Stimulated activated memory B cell treated with anti-CD40 and anti-IgM and Interleukin-4, amounts not matched to agents 10 μg/mL and 1 μg/mL and 100 μg/mL, for 72 hours (primary cell): ENCODE measurements at places on chromosomes 2 and 18.

GRCh38 chr2:119950966-119951365 lies 61.9 kb upstream of the EPB41L5 start:
- ATAC-seq: no peak

DNA sequence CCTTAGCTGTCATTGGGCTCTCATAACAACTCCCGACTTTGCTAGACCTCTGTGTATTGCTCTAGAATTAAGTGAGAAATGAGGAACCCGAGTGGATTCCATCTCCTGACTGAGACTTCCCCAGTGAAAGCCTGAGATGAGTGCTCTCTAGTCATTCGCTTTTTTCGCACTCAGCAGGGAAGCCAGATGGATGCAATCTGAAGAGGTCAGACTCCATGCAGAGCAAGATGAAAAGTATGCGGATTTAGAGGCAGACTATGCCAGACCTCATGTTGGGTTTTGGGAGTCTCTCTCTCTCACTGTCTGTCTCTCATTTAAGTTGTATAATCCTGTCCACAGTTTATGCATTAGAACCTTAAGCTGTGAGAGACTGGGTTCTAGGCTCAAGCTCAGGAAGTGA lies 88.6 kb downstream of the SLC5A7 start:
- no peak for ATAC-seq

DNA sequence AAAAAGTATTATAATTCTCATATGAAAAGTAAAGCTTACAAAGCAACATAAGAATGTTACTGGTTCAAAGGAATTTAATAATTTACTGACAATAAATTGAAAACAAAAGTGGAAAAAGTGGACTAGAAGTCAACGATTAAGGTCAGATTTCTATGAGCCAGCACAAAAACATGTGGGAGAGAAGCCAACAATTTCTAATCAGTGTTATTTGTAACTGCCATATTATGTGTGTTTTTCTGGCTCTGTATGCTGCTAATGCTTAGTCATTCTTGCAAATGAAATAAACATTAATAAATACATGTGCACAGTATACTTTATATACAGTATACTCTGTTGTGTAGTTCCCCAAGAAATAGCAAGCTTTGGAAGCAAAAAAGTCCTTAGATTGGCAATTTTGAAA lies 301.3 kb upstream of the RGPD4 start:
- no peak for ATAC-seq

DNA sequence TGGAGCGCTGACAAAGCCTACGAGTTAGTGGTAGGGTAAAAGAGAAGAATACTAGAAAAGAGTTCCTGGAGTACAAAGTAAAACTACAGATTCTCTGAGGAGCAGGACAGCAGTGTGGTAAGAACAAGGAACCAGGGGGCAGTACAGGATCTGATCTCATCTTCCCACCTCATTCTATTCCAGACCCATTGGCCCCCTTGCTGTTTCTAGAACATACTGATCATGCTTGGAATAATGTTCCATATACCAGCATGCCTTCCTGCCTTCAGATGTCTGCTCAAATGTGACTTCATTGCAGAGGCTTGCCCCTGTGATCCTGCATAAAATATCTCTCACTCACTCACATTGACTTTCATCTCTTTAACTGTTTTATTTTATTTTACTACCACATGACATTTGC lies 19.3 kb downstream of the MSGN1 start:
- no peak for ATAC-seq

DNA sequence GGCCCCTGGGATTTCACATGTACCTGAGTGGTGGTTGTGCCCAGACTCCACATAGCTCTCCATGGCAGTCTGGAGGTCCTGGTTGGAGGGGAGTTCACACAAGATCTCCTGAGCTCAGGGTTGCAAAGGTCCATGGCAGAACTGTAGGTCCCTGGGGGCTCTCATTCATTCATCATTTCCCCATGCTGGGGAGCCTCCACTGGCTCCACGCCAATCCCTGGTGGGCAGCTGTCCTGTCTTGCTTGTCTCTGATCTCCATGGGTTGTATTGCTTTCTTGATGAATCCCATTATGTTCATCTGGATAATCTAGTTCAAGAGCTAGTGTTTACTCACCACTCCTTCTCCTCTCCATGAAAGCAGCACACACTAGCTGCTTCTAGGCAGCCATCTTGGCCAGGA lies 42.4 kb downstream of the ZSWIM2 start:
- no peak for ATAC-seq

- no peak for ATAC-seq
Observed at GRCh38 chr18:29083545-29083944, 906.6 kb upstream of the CDH2 start.

DNA sequence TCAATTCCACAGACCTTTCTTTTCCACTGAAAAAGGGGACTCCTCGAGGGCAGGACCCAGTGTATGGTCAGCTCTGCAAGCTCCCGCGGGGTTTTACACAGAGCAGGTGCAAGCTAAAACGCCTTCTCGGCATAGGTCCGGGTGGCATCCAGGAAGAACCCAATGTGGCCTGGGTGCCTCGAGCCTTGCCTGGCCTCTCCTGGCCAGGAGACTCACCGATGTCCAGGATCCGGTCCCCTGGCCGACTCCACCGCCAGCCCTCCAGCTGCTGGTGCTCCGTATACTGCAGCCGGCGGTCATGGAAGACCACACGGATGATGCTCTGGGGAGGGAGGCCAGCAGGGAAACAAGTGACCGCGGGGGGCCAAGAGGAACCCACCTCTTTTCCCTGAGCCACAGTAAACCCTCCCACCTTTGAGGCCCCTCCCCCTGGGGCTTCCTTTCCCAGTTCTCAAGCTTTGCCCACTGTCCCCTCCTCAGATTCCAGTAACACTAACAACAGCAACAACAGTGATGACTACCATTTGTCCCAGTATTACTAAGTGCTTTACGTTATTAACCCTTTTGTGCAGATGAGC lies 36.1 kb downstream of the TFCP2L1 start:
- ATAC-seq: no peak

- ATAC-seq: no peak
Observed at GRCh38 chr2:201261471-201261870, 1.1 kb downstream of the CASP8 start.

GRCh38 chr2:218024871-218025270 lies 22.1 kb upstream of the TNS1 start:
- ATAC-seq: no peak

DNA sequence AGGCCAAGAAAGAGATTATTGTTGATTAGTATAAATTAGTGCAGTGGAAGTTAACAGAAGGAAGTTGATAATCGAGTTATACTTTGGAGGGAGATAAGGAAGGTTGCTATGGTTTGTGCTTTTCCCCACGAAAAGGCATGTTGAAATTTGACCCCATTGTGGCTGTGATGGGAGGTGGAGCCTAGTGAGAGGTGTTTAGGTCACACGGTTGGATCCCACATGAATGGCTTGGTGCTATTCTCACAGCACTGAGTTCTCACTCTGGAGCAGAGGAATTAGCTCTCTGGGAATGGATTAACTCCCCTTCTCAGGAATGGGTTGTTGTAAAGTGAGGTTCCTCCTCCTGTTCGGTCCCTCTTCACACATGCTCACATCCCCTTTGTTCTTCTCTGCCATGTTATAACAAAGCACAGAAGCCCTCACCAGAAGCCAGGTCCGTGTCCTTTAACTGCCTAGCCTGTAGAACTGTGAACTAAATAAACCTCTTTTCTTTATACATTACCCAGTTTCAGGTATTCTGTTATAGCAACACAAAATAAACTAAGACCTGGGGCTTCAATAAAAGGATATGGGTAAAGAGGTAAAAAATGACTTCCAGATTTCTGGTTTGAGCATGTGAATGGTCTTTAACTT lies 21.9 kb downstream of the PIGN start:
- no peak for ATAC-seq

DNA sequence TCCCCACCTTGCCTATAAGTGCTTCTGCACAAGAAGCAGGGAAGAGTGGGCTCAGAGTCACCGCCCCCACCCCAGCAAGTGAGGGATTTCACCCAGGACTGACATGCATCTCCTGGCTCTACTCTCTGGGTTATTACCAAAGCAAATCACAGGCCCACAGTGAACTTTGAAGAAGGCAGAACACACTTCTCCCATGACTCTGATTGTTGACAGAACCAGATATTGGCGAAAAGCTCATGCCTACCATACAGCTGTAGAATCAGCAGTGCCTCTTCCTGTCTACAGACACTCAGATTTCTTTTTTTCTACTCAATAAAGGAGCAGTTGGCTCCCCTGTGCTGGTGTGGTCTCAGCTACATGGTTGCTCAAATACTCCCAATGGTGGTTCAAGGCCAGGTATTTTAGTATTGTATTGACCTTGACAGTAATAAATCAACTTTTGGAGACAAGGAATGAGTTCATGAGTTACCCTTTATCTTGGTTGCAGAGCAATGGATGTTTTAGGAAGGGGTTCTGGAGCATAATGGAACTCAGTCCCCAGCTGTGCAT lies 512.9 kb upstream of the ID2 start:
- ATAC-seq: no peak

- no peak for ATAC-seq
Observed at GRCh38 chr2:151808258-151809072, 19.8 kb downstream of the ARL5A start.

DNA sequence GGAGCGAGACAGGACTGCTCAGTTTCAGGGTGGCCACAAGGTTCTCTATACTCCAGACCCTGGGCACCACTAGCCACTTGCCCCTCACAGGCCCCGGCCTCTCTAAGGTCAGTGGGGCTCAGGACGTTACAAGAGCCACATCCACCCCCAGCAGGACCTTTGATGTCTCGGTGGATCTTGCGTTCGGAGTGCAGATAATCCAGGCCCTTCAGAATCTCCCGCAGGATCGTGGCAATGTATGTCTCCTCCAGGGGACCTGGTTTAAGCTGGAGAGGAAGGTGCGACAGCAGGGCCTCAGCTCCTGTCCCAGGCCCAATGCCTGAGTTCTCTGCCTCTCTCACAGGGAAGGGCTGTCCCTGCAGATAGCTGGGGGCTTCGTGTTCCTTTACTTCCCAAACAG lies 8.4 kb downstream of the STK25 start:
- no peak for ATAC-seq

- no peak for ATAC-seq
Observed at GRCh38 chr2:55500025-55500424, 19.5 kb upstream of the CFAP36 start.

DNA sequence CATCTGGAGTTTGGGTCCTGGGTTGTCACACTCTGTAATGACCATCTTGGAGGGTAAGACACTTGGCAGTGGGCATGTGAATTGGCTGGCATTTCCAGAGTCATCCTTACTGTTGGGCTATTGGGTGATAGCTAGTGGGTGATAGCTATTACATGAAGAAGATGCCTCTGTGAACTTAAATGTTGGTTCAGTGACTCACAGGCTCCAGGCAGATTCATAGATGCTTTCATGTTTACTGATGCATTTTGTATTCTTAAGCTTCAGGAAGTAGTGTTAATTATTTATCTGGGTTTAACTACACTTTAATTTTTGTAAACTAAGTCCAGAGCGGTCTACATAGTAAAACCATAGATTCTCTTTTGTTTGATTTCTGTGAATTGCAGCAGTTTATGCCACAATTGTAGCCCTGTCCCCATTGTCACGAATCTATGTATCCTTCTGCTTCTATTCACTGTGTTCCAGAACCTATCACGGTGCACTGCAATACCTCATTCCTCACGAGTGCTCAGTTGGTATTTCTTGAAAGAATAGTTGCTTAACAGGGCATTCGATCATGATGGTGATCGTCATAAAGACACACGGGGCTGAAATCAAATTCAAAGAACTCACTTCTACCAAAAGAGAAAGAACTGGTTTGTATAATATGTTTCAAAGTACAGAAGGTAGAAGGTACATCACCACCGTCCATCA lies 79.7 kb downstream of the GBX2 start:
- ATAC-seq: no peak

DNA sequence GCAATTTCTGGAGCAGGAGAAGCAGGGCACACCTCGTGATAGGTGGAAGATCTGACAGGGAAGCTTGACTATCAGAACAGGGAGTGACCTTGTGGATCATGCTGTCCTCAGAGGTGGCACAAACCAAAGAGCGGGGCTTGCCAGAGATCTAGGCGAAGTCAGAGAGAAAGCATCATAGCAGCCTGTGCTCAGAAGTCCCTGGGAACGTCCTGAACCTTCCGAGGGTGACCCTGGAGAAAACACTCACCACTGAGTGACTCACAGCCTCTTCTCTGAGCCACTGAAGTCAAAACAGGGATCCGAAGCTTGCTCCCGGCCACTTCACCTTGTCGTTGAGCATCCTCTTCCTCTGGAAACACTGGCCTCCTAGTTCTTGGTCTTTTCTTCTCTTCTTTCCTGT lies 56.7 kb downstream of the IL1R2 start:
- no peak for ATAC-seq

GRCh38 chr2:25043241-25043867 lies 1.5 kb downstream of the EFR3B start:
- ATAC-seq: no peak

DNA sequence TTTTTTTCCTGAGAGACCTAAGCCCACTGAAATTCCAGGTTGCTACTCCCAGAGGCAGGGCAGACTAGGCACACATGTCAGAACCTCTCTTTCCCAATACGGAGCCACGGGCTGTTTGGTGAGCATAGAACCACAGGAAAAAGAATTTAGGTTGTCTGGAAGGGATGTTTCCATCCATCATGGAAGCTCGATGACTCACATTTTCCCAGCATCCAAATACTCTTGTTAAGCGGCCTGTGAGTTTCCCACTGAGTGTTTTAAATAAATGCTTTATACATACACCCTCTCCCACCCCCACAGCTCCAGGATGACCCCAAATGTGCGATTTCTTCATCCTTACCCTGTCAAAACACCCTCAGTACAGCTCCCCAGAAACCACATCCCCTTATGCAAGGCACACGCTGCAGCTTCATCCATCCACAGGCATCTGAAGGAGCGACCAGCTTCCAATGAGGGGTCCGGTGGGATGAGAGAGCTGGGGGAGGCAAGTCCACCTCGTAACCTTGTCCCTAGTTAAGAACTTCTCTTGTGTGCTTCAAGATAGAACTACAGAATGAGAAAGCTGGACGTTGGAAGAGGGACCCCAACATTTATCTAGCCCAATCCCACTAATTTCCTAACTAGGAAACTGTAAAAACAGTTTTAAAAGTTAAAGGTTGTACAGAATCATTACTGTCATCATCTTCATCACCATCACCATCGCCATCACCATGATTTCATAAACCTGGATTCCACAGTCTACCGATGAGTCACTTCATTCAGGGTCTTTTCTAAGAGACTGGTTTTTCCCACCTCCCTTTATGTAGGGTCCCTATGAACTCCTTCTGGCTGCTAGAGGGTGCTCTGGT lies 63.5 kb upstream of the FZD7 start:
- no peak for ATAC-seq

GRCh38 chr2:133442393-133442792 lies 125.9 kb downstream of the NCKAP5 start:
- peak; percentile 27 for ATAC-seq

DNA sequence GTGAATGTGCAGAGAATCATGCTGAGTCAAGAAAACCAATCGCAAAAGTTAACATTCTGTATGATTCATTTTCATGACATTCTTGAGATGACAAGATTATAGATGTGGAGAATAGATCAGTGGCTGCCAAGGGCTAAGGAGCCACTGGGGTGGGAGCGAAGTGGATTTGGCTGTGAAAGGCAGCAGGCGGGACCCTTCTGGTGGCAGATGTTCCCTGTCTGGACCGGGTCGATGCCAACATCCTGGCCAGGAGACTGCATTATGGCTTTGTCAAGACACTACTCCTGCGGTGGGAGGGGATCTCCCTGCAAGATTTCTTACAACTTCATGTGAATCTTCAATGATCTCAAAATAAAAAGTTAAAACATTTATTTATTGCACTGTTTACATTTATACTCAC lies 427.9 kb downstream of the GALR1 start:
- ATAC-seq: no peak
